ENCODE measurements at places on chromosomes 7 and 10.

DNA sequence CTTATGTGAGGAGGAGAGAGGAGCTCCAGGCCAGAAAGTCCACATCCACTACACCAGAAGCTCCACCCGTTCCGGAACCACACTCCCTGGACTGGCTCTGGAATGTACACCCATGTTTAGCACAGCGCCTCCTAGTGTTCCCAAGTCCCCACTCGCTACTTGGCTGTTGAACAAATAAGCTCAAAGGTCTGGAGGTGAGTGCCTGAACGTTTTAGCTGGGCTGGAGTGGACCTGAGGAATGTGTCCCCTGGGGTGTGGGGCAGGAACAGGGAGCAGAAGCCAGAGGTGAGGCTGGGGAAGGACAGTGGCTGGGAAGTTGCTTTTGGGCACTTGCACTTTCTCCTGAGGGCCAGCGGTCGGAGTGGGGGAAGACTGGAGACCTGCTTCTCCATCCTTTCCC, 164.1 kb upstream of the CDCA7L start:
- DNase-seq, result no peak

DNA sequence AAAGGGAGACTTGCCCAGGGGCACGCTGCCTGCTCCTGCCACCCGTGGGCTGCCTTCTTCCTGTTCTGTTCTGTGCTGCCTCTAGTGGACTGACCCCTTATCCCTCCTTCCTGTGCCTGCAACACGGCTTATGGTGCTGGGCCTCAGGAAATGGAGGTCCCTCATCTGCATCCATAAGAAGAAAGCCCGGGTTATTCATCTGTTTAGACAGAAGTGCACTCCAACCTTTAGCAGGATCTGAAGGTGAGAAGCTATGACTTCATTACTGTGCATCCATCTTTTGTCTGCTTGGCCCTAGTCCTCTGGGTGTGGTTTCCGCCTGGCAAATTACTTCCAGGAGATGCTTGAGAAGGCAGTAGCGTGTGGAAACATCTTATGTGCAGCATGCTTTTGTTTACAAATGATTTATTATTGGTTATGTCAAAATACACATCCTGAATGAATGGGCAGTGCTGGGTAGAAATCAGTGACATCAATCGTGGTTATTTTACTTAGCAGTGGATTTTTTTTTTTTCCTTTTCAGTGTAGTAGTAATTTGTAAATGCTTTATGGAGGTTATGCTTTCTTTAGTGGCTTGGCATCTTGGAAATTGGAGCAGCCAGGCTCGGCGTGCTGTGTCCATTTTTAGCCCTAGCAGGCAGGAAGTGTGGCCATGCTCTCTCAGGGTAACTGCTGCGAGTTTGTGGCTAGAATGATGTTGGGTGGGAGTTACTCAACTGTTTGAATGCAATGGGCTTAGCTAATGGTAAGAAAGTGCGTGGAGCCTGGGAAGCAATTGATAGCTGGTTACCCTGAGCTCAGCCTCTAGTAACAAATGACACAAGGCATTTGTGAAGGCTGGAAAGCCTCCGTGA, 12.7 kb downstream of the PTPRE start:
- DNase-seq, result no peak

DNA sequence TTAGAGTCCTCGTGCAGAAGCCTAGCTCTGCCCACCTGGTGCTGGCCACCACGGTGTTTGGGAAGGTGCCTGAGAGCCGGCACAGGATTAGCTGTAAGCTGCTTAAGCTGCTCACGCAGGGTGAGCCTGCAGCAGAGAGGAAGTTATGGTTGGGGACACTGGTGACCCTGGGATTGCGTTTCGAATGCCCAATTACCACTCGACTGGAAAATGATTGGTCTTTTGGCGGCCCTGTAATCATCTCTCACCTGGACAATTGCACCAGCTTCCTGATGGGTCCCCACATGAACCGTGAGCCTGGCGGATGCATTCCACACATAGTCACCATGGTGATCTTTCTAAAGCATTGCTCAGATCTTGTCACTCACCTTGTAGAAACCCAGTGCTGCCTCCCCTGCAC, 442.3 kb upstream of the ZMIZ1 start:
- no peak for DNase-seq

DNA sequence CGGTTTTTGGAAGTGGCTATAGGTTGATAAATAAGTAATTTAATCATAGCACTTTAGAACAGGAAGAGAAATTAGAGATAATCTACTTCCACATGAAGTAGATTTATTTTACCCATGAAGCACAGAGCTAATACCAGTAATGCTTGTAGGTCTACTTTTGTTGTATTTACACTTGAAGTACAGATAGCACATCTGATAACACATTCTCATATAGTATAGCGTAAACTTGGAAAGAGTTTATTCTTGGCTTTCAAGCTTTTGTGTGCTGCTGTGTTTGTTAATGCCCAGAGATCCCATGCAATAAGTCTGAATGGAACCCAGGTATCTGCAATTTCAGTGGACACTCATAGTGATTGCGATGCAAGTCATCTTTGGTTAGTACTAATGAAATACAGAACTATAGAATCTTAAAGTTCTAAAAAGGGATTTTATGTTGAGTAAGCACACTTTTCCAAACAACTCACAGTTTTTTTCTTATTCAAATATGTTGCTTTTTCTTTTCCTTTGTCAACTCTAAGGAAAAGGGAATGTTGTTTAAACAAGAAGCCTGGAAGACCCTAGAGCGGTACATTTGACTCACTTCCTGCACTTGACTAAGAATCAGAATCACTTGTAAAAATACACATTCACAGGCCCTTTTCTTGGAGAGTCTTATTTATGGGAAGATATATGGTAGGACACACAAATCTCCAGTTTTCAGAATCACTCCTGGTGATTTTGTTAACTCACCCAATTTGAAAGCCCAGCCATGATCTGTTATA, 105.8 kb downstream of the GNAI1 start:
- DNase-seq, result no peak

GRCh38 chr10:78934532-78934898, 134.3 kb upstream of the ZMIZ1 start:
- DNase-seq, result no peak

- DNase-seq, result no peak
Observed at GRCh38 chr10:65294329-65294728, 1631.5 kb upstream of the LRRTM3 start.

DNA sequence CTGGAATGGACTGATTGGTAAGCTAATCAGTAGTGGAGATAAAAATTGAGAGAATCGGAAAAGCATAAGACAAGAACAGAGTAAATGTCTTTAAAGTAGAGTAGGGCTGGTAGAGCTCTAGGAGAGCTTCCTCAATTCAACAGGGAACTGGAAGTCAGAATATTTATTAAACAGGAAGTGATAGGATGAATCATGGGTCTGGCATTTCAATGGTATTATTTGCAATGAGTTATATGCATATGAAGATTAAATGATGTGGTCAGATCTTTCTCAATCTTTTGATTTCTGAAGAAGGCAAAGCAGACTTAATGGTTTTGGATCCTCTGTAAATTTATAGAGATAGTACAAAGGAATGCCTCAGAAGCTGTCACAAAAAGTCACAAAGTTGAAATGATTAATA, 349.0 kb downstream of the HPSE2 start:
- DNase-seq, result no peak

DNA sequence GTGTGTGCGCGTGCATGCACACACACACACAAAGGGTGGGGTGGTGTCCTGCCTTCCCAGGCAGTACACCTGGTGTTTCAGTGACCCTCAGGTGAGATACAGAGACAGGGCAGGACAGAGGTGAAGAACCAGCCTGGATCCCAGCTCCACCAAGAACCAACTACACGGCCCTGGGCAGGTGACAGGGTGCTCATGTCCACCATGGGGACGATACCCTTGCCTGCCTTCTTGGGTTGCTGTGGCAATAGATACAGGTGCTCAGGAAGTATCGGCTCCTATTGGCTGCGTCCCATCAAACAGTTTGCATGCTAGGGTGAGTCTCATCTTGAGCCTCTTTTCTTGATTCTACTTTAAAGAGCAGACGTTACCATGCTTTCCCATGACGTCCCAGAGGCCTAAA, 33.7 kb upstream of the CXCL12 start:
- DNase-seq, result no peak

- no peak for DNase-seq
Observed at GRCh38 chr7:128123291-128124037, 92.2 kb upstream of the LRRC4 start.

- DNase-seq, result no peak
Observed at GRCh38 chr10:12873172-12873571, 128.3 kb downstream of the CCDC3 start.

GRCh38 chr10:8146650-8147049, 92.2 kb downstream of the GATA3 start:
- DNase-seq, result no peak

DNA sequence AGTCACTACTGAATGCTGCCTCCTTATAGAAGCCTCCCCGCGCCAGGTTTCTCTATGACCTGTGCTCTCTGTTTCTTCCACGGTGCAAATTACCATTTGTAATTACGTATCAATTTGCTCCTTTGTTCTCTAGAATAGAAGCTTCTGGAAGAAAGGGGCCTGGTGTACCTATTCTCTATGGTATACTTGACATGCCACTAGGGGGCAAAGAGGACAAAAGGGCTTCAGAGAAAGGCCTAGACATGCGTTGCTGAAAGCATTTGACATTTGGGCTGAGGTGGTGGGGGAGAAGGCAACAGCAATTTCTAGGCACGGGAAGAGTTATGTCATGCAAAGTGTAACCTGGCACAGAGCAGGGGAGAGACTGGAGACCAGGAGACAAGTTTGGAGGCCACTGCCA, 148.7 kb downstream of the WDR11 start:
- DNase-seq, result no peak

GRCh38 chr7:78635026-78635793, 818.3 kb downstream of the MAGI2 start:
- no peak for DNase-seq

GRCh38 chr10:23095966-23096801, 805 bp downstream of the MSRB2 start:
- peak; percentile 5 for DNase-seq

GRCh38 chr10:110307805-110308204, 3.1 kb upstream of the SMNDC1 start:
- no peak for DNase-seq

DNA sequence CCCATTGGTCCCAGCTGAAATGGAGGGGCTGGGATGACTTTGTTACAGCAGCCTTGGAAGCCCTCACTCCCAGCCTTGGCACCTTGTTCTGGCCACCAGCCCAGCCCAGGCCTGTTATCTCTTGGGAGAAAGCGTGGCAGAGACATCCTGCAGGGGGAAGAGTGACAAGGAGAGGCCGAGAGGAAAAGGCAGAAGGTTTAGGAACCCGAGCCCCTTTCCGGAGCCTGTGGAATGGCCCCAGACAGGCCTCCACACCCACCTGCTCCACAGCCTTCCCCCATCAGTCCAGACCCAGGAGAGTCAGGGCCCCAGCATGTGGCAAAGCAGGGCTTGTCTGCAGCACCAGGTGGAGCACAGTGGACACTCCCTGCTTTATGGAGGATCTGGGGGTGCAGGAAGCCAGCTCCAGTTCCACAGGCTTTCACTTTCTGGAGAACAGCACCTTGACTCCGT, 24.1 kb upstream of the TRIM8 start:
- no peak for DNase-seq

GRCh38 chr10:63064706-63065105, 68.4 kb upstream of the NRBF2 start:
- no peak for DNase-seq

DNA sequence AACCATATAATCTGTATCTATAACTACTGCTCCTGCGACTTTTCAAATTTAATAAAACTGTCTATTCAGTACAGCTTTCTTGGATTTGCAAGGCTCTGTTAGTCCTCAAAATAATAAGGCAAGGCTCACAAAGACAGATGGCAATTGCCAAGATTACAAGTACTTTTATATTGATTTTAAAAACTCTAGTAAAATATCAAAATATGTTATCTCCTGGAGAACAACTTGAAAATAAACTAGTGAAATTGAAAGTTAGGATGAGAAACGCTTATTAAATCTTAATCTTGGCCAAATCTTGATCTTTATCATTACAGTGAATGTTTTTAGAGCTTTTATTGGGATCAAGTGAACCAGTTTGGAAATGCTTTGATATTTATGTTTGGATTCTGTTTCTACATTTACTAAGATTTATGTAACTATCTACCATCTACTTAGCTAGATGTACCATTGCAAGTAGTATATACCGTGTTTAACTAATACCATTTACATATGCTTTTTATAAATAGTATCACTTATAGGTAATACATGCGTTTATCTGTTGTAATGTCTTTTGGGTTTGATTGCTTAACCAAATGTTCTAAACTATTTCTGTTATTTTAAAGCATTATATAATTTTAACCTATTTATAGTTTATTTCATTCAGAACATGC, 70.0 kb downstream of the CABCOCO1 start:
- DNase-seq, result no peak

DNA sequence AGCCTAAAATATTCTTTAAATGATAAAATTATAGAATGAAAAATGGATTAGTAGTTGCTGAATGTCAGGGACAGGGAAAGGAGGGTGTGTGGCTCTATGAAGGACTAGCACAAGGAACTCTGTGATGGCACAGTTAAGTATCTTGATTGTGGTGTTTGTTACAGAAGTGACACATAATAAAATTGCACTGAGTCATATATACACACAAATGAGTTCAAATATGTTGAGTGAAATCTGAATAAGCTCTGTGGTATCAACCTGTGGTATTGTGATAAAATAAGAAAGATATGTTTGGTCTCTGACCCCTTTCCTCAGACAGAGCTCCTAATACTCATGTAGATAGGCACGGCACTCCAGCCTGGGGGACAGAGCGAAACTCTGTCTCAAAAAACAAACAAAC, 181.5 kb upstream of the TRIM24 start:
- DNase-seq, result no peak

- no peak for DNase-seq
Observed at GRCh38 chr10:122487174-122487765, 25.9 kb downstream of the HTRA1 start.

- DNase-seq, result no peak
Observed at GRCh38 chr7:95427914-95428516, 6.8 kb downstream of the PON2 start.

- DNase-seq, result no peak
Observed at GRCh38 chr7:48847917-48848316, 76.4 kb upstream of the CDC14C start.

- no peak for DNase-seq
Observed at GRCh38 chr7:135602304-135602703, 44.6 kb downstream of the NUP205 start.

GRCh38 chr10:19111501-19112267, 63.1 kb downstream of the MALRD1 start:
- DNase-seq, result no peak

DNA sequence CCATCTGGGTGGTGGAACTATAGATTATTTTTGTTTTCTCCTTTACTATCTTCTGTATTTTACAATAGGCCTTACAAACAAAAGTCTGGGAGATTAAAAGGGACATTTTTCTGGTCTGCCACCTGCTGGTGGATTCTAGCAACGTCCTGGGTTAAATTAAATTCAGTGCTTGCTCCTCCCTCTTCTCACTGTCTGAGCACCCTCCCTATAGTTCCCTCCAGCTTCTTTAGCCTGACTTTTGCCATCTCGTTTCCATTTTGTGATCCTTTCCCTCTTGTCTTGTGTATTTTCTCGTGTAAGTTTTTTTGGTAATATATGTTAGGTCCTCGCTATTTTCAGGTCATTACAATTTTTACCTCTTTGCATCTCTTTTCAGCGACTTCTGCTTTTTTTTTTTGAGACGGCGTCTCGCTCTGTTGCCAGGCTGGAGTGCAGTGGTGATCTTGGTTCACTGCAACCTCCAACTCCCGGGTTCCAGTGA, 16.1 kb downstream of the ANKRD16 start:
- DNase-seq, result no peak

- DNase-seq, result no peak
Observed at GRCh38 chr7:98236355-98237185, 15.5 kb downstream of the TECPR1 start.

Data from kidney epithelial cell (primary cell).